ENCODE measurements at places on chromosomes 5 and 9.

- no peak for DNase-seq
Measured at GRCh38 chr9:128325629-128326028, 3.0 kb downstream of the COQ4 start.

GRCh38 chr5:112154940-112155686, 264.0 kb downstream of the EPB41L4A start:
- no peak for DNase-seq

DNA sequence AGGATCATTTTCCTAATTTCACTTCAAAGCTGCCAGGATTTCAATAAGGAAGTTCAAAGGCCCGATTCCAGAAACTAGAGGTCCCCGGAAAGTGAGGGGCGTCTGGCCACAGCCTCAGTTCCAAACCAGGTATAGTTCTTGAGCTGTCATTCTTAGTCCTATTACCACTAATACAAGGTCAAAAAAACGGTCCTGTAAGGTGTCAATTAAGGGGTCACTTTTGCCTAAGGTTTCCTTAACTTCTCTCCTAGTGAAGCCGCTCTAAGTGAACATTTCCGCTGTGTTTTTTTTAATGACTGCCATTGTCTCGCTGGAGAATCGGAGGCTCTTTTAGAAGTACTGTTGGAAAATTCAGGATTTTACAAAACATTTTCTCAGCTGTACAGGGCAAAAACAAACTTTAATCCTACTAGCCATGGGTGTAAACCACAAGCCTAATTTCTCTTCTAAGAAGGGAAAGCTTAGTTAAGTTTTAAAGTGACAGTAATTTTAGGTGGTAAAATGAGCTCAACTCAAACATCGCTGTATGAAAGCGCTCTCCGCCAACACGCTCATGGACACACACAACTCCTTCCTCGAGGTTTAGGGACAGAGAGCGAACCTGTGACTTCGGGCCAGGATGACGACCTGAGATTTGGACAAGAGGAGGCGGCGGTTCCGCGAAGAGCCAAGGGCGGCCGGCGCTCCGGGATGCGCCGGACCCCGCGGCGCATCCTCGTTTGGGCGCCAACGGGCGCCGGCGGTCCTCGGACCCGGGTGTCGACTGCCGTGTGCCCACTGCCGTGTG, 76.7 kb upstream of the IFNE start:
- DNase-seq, result no peak

DNA sequence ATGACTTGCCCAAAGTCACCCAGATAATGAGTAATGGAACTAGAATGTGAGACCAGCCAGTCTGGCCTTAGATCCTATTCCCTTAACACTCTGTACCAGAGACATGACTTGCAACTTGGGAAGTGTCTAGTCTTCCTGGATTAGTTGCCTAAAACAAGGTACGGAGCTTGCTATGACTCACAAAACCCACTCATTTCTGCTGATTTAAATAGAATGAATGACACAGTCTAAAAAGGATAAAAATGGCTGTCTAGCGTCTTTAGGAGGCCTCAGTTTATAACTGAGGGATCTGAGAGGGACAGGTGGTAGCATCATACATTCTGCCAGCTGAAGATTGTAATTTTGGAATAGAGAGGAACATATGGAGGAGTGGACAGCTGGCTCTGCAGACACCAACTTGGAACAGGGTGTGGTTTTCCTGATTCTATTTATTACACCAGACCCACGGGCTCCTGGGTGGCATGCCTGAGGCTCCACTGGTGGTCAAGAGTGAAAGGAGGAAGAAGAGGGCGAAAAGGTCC, 62.7 kb downstream of the ABLIM3 start:
- no peak for DNase-seq

GRCh38 chr5:105218018-105218417, 1655.4 kb upstream of the NUDT12 start:
- DNase-seq, result no peak

GRCh38 chr5:88679638-88680037, 203.3 kb downstream of the MEF2C start:
- no peak for DNase-seq

DNA sequence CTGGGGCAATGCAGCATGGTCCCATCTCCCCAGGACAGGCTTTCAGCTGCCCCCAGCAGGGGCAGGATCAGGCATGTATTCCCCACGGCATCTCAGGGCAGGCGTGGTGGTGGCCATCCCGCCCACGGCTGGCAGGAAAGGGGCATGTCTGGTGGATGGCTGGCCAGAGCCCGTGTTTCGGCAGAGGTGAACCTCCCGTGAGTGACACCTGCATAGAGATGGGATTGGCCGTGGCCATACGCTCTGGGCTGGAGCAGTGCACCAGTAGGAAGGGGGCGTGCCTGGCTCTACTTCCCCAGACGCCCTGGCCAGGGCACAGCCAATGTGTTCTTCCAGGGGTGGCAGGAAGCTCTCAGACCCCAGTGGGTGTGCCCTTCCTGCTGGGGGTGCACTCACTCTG, 139.1 kb downstream of the ZNF354C start:
- no peak for DNase-seq

DNA sequence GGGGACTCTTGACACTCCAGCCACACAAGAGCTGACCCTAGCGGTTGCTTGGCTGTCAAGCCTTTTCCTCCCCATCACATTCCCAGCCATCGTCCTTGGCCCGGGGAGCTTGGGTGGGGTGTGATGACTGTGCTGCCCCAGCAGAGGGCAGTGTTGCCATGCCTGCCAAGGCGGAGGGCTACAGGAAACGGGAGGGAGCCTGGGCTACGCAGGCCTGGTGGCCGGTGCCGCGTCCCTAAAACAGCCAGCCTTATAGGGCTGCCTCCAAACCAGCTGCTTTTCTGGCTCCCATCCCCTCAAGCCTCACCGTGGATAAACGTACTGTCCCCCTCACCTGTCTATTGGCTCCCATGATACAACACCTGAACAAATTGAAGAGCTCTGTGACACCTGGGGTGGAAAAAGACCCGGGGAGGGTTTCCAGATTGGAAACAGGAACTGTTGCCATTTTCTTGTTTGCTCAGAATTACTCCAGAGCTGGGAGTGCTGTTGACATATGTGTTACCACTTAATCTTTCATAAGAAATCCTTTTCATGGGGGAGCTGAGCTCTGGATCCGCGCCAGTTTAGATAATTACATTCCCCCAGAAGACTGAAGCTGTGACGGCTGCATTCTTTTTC, 72.8 kb upstream of the ASTN2 start:
- DNase-seq, result peak; percentile 33

DNA sequence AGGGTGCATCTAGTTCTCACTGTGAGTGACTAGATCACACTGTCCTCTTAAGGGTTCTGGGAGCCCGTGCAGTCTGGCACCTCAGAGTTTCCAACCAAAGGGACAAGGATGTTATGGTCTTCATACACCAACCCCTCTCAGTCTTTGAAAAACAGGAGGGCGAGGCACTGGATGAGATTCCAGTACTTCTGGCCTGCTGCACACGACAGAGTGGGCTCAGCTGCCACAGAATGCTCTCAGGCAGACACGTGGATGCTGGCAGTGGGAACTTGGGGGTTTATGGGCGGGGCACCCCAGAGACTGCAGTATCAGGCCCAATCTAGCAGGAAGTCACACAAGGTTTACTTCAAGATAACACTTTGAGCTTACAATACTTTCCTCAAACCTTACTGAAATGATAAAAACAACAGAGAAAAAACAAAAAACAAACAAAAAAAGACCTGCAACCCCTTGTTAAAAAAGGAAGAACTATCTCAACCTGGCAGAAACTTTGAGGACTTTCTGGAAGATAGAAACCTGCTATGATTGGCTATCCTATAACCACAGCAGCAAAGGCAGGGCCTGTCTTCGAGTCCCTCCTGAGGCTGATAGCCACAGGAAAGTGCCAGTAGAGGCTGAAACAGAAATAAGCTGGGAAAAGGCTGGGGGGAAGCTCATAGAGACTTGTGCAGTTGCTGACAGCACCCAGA, 28.3 kb upstream of the TGFBR1 start:
- peak; percentile 38 for DNase-seq

DNA sequence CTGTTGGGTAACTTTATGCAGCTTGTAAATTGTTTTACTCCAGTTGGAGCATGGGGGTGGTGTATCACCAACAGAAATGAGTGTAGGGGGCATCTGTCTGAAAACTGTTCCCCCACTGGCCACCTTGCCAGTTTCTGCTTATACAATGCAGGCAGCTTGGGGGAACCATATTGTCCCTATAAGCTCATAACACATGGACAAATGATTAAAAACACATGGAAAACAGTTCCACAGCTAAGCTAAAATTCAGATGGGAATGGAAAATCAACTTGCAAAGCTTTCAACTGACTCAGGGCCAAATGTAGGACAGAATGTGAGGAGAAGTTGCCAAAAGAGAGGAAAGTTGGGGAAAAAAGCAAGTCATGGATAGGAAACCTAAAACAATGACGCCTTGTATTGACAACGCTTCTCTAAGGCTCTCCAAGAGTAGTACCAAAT, 7.9 kb upstream of the CER1 start:
- DNase-seq, result no peak

GRCh38 chr9:120336021-120336752, 243.8 kb downstream of the CDK5RAP2 start:
- DNase-seq, result no peak

DNA sequence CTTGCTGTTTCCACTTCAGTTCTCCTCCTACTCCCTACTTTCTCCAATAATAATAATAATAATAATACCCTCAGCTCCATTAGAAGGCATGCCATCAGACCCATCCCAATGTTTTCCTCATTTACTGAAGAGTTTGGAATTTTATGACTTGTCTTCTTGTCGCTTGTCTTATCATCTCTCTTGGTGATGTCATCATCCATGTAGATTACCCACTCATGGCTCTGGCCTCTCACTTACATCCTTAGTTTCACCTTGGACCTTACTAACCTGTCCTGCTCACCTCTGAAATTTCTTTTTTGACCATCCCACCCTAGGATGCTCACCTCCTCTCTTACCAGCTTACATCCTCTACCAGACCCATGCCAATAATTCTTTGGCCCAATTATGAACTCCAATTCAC, 329.3 kb downstream of the ACTL7B start:
- DNase-seq, result no peak

- no peak for DNase-seq
Measured at GRCh38 chr5:2186472-2187015, 303.8 kb upstream of the IRX4 start.

DNA sequence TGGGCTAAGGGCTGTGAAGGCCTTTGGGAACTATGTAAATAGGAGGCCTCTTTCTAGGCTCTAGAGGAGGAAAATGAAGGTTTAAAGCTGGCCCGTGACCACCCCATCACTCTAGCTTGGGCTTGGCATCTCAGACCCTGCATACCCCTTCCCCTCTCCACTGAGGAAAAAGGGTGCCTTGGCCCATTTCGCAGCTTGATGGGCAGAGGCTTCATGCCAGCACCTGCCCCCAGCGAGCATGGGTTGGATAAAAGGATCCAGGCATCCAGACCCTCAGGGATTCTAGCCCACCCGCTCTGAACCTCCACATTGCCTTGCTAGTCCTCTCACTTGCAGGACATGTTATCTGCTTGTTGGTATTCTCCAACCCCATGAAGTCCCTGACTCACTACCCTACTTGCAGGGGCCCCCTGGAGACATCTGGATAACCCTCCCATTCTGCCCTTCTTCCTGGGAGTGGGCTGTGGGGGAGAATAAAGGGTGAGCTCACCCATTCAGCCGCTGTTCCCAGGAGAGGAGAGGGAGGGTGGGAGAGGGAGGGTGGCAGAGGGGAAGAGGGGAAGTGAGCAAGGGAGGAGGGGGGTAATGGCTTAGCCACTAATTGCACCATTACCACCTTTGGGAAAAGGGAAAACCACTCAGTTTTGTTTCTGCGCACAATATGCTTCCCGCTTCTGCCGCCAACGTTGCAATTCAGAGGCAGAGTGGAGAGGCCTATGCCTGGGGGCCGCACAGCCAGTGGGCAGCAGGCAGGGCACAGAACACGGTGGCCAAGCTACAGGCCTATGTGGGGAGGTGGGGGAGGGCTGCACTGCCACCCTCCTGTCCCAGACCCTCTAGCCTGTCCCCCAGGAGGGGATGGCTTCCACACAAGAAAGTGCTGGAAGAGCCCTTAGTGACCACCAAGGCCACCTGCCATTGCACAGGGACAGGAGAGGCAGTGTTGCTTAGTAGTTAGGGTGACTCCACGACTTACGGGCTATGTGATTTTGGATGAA, 2.1 kb upstream of the CAMK2A start:
- DNase-seq, result no peak

DNA sequence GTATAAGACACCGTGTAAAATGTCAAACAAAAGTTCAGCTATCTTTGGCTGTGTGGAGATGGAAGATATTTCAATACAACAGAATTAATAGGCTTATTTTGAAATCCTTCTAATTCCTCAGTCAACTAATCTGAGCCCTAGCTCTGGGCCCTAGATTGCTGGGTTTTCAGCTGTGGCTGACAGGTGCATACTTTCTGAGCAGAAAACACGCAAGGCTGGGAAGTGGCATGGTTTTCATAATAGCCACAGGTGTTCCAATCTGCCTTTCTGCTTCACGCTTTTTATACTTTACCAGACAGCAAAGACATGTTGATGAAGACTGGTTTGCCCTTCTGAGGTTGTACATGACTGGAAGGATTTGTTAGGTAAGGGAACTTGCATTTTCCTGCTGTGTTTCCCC, 20.7 kb upstream of the XPA start:
- DNase-seq, result no peak

DNA sequence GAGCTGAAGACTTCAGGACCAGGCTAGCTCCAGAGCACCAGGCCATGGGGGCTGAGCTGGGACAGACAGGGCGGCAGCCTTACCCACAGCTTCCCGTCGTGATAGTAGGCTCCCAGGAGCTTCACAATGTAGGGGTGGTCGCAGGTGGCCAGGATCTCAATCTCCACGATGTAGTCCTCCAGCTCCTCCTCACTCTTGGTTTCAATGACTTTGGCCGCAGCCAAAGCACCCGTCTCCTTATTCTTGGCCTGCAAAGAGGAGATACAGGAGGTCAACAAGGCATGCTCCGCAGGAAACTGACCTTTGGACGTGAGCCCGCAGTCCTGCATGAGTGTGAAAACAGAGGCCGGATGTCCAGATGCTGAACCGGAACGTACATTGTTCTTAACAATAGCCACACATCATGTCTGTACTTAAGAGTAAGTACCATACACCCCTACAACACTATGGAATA, 31.5 kb downstream of the STK10 start:
- no peak for DNase-seq

DNA sequence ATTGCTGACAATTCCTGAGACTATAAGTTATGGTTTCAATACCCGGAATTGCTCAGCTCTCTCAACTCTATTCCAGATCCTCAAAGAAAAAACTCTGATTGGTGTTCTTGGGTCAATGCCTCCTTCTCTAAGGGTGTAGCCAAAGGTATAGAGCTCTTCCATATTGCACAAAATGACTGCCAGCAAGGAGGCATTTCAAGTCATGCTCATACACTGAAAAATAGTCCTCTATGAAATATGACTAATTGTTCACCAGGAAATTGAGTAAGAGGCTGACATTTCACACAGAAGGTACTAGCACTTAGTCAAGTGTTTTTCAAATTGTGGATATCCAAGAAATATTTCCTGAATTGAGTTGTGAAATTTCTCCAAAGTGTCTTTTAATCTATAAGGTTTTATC, 111.1 kb upstream of the KLF9 start:
- DNase-seq, result no peak

All from GDM1 (cell line).